Caki2 (cell line): ENCODE measurements at places on chromosomes 4 and X. TPM values are rescaled to one million over a fixed set of nuclear protein-coding genes. Genes with fewer than 3 reads are reported as not detected.
A peak's percentile ranks its signal among the peaks of the same experiment; 100 is the strongest.

CTAG1B gene
- total RNA-seq, result not detected in 2 replicates

DNA sequence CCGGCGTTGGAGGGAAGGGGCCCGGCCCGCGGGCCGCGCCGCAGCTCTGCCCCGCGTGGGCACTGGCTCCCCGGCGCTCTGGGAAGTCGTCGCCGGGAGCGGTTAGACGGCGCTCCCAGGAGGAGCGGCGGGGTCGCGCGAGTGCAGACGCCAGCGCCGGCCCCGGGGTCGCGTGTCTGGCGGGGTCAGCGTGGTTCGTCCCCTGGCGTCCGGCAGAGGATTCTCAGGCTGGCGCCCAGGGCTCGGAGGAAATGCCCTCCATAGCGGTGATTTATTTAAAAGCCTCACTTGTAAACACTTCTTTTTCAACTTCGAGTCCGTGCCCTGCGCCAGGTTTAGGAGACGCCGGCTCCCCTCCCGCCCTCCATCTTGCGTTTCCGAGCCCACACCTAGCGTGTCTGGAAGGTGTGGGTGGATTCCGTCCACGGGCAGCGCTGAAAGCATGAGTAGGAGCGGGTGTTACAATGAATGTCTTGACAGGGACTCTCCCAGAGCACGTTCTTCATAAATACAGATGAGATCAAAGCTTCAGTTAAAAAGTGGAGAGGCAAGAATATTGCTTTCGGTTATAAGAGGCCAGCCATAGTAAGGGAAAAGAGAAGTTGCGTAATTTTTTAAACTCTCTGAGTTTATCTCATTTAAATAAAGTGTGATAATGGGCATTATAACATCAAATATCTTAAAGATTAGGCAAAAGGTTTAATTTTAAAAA, 692 bp downstream of the FAM241A start:
- peak; percentile 23 for DNase-seq

- no peak for DNase-seq
These were observed 185.5 kb downstream of the CEP135 start for GRCh38 chr4:56134266-56134665.

LETM1 gene
- total RNA-seq, result 28.1 and 31.9 TPM in 2 replicates

FAM114A1 gene
- total RNA-seq, result 63.7 and 79.7 TPM in 2 replicates

GC gene
- not detected in 2 replicates for total RNA-seq

GRCh38 chr4:121428721-121429120, 47.9 kb upstream of the QRFPR start:
- DNase-seq, result no peak

DNA sequence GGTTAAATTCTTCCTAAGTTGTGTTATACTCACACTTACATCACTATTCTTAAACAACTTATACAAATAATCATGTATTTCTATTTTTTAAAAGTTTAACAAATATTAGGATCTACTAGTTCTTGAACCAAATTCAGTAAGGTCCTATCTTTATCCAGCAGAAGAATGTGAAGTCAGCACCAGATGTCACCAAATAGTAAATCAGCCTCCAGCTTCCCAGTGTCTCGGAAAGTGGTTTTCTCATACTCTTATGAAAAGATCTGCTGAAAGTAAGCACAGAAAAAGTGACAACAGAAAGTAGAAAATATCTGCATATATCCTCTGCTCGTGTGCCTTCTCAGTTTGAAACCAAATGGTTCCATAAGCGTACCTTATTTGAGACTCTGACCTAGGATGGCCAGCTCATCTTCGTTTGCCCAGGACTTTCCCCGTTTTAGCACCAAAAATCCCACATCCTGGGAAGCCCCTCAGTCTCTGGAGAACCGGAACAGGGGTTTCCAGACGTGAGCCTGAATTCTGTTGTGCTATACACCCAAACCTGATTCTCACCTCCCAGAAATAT, 98.0 kb upstream of the DCLK2 start:
- DNase-seq, result no peak

RIBC1 gene
- 0.84 and 1.1 TPM in 2 replicates for total RNA-seq

VEGFC gene
- 14.4 and 16.0 TPM in 2 replicates for total RNA-seq

CCSER1 gene
- total RNA-seq, result 0.98 and 2.3 TPM in 2 replicates

GRCh38 chr4:78432896-78433295, 118.7 kb upstream of the ANXA3 start:
- no peak for DNase-seq

- DNase-seq, result no peak
These were observed 1.2 kb downstream of the DRP2 start for GRCh38 chrX:101220662-101221260.

- DNase-seq, result no peak
These were observed 180.2 kb downstream of the PALLD start for GRCh38 chr4:168677063-168677462.

- DNase-seq, result peak; percentile 11
These were observed 220.1 kb downstream of the AFAP1 start for GRCh38 chr4:7719354-7720174.

DNA sequence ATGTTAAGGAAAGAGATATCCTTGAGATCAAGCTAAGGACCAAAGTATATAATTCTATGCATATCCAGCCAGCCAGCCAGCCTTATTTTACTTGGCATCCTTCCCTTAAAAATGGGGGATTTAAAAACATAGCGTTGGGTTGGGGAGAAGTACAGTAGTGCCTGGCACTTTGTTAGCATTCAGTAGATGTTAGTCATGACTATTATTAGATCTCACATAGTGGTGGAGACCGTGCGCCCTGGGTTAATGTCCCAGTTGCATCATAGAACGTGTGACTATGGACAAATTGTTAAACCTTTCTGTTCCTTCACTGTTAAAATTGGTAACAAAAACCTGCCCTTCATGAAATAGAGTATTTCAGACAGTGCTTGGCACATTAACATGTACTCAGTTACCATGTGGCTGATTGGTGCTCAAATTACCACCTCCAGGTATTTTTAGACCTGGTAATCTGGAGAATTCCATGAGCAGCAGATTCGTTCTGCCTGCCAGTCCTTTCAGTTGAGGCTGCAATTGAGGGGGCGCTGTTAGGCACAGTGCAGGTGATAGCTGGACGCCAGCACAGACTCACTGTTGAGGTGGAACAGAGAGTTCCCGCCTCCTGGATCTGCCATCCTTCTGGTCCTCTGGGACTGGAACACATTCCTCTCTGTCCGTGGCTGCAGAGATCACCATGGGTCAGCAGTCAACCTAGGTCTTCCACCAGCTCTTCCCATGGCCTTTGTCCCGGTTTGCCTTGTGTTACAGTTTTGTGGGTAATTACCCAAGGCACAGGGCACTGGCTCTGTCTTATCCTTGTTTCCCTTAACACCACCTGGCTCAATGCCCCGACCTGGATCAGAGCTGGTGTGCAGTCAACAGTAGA, 31.7 kb downstream of the RBBP7 start:
- DNase-seq, result peak; percentile 80

DNA sequence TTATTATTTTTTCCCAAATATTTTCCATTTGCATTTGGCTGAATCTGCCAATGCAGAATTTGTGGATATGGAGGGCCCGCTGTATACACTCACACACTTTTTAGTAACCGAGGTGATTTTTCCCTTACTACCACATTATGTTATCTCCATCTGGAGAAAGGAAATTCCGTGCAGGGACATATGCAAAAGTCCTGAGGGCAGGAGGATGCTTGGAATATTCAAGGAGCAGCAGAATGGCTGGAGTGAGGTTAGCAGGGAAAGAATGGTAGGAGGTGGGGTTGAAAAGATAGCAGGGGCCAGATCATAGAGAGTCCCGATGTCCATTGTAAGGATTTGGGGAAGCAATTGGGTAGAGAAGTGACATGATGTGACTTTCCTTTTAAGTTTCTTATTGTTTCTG, 11.5 kb upstream of the RNF212 start:
- DNase-seq, result no peak

GRCh38 chr4:170887396-170887795, 797.6 kb upstream of the AADAT start:
- no peak for DNase-seq

NPY1R gene
- total RNA-seq, result 11.8 and 16.6 TPM in 2 replicates

PDZD4 gene
- 4.3 and 8.5 TPM in 2 replicates for total RNA-seq

GRCh38 chr4:182495645-182496385, 252.6 kb downstream of the TENM3 start:
- no peak for DNase-seq

TKTL1 gene
- total RNA-seq, result 0.37 and 0.64 TPM in 2 replicates

- DNase-seq, result no peak
These were observed 148.7 kb upstream of the CHRDL1 start for GRCh38 chrX:110944311-110944750.

DNA sequence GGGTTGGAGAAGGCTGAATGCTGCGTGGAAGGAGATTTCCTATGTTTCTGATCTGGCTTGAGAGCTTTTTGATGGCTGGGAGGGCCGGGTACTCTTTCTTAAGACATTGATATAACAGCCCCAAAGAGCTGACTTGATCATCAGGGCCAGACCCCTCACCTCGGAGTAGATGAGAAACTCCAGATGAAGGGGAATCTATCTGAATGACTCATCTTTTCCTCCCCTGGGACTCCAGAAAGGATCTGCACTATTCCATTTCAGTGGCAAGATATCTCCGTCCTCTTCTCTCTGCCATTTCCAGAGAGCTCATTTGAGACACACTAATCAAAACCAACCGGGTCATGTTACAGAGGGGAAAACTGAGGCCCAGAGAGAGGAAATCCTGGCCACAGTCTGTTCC, 92.9 kb upstream of the MSX1 start:
- DNase-seq, result no peak

AASDH gene
- 3.2 and 9.6 TPM in 2 replicates for total RNA-seq

DNA sequence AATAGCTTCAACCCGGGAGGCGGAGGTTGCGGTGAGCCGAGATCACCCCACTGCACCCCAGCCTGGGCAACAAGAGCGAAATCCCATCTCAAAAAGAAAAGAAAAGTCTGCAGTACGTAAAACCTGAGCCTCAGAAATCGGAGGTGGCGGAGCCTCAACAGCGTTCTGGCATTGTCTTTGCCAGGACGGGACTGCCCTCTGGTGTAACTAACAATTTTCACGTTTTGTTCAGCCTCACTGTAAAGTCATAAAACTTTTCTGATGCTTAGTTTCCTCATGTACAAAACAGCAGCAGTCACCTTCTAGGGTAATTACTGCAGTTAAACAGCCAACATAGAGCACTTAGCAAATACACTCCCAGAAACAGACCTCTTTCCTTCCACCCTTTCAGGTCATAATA, 121.7 kb downstream of the RBM47 start:
- no peak for DNase-seq

- DNase-seq, result peak; percentile 61
These were observed 154.4 kb downstream of the SHROOM3 start for GRCh38 chr4:76589402-76589801.

GRCh38 chr4:10949039-10949733, 264.6 kb upstream of the CLNK start:
- no peak for DNase-seq

MND1 gene
- total RNA-seq, result 11.2 and 16.9 TPM in 2 replicates

DNA sequence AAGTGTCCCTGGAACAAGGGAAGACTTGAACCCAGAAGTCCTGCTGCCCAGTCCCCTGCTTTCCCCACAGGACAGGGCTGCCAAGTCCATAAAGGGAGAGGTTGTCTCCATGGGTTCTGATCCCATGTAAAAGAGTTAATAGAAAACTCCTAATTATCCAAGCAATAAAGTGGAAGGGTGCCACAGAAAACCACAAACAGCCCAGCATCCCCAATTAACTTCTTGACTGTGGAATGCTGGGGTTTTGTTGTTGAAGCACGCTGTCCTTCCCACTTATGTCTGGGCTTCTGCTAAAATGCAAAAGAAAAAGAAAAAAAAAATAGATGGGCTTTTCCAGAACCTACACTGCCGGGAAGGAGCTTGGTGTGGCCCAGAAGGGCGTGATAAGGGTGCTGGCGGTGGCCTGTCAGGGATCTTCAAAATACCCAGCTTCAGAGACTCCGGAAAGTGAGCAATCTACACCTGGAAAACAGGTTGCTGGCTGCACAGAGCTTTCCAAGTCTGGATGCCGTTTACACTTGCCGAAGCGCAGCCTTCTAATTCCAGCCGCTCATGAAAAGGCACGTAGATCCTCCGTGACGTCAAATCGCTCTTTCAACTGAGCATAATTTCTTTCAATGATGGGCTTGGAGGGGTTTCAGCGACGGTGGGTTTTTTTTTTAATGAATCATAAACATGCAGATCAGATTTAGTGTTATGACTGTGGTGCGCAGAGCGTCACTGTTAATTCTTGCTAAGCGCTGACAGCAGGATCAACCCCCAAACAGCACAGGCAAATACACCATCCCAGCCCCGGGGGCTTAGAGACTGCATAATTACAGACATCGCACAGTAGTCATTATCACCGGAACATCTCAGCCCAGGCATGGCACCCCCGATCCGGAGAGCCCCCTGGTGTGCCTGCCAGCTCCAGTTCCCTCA, 197.6 kb downstream of the BCOR start:
- no peak for DNase-seq

- DNase-seq, result no peak
These were observed 89.3 kb upstream of the NKX1-1 start for GRCh38 chr4:1495416-1496115.

PTPN13 gene
- 6.8 and 15.4 TPM in 2 replicates for total RNA-seq

GRCh38 chrX:68980906-68981616, 152.2 kb downstream of the EFNB1 start:
- no peak for DNase-seq

DNA sequence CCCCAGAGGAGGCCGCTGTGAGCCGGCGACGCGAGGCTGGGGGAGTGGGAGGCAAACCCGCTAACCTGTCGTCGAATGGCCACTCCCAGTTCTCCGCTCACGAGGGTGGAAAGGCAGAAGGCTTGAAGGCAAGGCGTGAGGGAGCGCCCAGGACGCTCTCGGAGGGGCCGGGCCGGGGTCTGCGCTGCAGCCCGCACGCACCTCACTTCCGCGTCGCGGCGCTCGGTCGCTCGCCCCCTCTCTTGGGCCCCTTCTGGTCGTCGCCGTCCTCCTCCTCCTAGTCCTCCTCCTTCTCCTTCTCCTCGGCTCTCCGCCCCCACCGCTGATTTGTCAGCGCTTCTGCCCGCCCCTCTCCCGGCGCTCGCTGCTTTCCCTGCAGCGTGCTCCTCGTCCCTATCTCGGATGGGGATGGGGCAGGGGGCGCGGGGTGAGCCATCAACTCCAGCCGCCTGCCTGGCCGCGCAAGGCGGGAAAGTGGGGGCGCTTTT, at the start of gene SNCA:
TSS of gene SNCA (minus strand) at position 265 of the 488 bp plus-strand sequence. CDS start 1,494 bp downstream, outside the sequence.
- DNase-seq, result peak; percentile 89

GRCh38 chrX:131812847-131813825, 210.0 kb upstream of the STK26 start:
- DNase-seq, result no peak

GRCh38 chrX:130987241-130987640, 70.9 kb upstream of the ARHGAP36 start:
- DNase-seq, result no peak

UGT2A3 gene
- 0.17 TPM in 1 of 2 replicates, not detected in the other for total RNA-seq

DNA sequence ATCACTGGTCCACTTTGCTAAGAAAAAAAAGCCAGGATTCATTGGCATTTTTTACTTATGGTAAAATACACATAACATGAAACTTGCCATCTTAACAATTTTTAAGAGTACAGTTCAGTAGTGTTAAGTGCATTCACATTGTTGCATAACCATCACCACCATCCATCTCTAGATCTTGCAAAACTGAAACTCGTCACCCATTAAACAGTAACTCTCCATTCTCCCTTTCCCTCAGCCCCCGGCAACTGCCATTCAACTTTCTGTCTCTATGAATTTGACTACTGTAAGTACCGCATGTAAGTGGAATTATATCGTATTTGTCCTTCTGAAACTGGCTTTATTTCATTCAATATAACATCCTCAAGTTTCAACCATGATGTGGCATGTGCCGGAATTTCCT, 56.3 kb upstream of the LNX1 start:
- no peak for DNase-seq
